ENCODE measurements at places on chromosomes 7 and 10.

- DNase-seq, result no peak
Observed at GRCh38 chr10:299512-299911, 164.3 kb downstream of the ZMYND11 start.

GRCh38 chr10:71740069-71740653 lies 20.6 kb upstream of the C10orf105 start:
- no peak for DNase-seq

GRCh38 chr7:27187475-27188385 lies 2.7 kb upstream of the HOXA11 start:
- DNase-seq, result no peak

DNA sequence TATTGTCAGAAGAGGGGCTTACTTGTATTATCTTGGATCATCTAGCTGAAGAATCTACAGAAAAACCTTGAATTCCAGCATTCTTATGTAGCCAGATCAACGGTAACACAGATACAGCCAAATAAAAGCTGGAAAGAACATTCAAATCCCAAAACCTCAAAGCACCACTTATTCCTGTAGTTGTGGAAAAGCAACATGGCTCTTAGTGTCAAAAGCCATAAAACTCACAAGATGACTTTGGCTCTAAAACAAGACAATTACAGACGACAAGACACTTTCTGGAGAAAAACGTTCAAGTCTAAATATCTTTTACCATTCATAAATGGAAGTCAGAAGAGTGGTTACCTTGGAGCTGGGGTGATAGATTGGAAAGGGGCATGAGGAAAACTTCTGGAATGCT lies 173.0 kb downstream of the HERPUD2 start:
- no peak for DNase-seq

GRCh38 chr10:96439725-96440124 lies 74.0 kb downstream of the TLL2 start:
- DNase-seq, result no peak

Measured in activated CD4-positive, alpha-beta T cell treated with anti-CD3 and anti-CD28 coated beads for 24 hours (primary cell).